C1 segment of cervical spinal cord (tissue), 14 donors: ENCODE measurements at places on chromosomes 7 and 10.

DNA sequence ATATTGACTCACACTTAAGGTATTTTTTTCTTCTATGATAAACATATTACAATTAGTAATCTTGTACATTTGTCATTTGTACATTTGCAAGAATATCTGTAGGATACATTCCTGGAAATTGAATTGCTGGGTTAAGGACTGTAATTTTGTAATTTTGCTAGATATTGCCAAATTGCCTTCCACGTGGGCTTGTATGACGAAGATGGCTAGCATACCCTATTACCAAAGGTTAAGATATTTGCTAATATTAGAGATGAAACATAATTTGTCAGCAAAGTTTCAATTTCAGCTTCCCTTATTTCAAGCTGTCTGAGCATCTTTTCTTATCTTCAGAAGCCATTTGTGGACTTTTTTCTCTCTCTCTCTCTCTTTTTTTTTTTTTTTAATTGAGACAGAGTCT is 1.0 kb upstream of the LYZL2 start:
- no peak for DNase-seq

- no peak for DNase-seq
Measured at GRCh38 chr7:94360926-94361325, 33.8 kb upstream of the COL1A2 start.

GRCh38 chr7:141512597-141512996 is 38.6 kb upstream of the AGK start:
- DNase-seq = no peak

GRCh38 chr7:77330169-77330882 is 85.8 kb downstream of the GSAP start:
- DNase-seq = no peak

DNA sequence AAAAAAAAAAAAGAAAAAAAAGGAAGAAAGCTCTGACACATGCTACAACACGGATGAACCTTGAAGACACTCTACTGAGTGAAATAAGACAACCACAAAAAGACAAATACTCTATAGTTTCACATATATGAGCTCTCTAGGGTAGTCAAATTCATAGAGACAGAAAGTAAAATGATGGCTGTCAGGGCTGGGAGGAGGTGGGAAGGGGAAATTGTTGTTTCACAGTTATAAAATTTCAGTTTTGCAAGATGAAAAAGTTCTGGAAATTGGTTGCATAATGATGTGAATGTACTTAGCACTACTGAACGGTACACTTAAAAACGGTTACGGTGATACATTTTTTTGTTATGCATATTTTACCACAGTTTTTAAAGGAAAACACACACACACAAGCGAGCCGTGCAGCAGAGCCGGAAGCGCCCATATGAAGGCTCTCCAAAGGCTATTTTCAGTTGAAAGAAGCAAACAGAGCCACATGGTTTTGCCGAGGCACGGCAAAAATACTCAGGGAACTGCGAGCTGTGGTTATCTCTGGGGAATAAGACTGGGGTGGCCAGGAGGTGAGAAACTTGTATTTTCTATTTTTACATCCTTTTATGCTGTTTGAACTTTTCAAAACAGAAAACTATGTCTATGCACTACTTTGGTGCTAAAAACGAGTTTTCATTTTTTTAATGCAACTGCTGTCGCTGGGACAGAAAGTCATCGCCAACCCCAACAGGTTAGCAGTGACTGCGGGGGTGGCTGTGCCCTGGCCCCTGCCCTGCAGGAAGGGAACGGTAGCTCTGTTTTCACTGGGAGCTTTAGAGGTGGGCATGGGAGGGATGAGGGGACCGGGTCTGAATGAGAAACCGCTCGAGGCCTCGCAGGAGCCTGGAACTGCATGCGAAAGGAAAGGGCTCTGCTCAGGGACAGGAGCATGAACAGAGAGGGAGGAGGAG is 132.9 kb downstream of the OAT start:
- no peak for DNase-seq

DNA sequence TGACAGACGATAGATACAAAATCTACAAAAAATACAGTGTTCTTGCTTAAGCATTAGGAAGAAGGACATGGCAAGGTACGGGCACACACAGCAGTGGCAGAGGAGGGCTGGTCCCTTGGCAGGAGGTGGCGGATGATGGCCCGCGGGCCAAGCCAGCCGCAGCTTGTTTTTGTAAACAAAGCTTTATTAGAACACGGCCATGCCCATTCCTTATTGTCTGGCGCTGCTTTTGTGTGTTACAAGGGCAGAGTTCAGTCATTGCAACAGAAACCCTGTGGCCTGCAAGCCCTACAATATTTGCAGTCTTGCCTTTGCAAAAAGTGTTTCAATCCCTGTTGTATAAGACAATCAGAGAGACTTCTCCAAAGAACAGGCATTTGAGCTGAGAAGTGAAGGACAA is 30.7 kb downstream of the FGFR2 start:
- no peak for DNase-seq

DNA sequence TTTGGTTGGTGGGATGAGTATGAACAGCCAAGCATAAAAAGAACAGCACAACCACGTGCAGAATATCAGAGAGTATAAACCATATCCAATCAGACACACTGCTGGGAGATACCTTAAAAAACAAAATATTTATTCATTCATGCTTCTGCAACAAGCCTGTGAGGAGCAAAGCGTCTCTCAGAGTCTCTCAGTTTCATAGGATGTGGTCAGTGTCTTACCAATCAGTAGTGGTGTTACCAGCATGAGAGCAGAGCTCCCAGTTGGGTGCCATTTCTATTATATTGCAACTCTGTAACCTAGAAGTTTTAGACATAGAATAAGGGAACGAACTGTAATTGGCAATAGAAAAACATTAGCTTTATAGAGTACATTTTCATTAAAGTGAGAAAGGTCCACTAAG is 445.9 kb upstream of the LRRN3 start:
- DNase-seq = no peak

DNA sequence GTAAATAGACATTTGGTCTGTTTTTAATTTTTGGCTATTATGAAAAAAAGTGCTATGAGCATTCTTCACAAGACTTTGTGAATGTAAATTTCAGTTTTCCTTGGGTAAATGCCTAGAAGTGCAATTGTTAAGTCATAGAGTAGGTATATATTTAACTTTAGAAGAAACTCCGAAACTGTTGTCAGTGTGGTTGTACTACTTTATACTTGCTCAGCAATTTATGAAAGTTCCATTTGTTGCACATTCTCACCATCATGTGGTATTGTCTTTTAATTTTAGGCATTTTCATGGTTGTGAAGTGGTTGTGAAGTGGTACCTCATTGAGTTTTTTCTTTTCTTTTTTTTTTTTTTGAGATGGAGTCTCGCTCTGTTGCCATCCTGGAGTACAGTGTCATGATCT is 60.0 kb downstream of the TYW1 start:
- DNase-seq = no peak

DNA sequence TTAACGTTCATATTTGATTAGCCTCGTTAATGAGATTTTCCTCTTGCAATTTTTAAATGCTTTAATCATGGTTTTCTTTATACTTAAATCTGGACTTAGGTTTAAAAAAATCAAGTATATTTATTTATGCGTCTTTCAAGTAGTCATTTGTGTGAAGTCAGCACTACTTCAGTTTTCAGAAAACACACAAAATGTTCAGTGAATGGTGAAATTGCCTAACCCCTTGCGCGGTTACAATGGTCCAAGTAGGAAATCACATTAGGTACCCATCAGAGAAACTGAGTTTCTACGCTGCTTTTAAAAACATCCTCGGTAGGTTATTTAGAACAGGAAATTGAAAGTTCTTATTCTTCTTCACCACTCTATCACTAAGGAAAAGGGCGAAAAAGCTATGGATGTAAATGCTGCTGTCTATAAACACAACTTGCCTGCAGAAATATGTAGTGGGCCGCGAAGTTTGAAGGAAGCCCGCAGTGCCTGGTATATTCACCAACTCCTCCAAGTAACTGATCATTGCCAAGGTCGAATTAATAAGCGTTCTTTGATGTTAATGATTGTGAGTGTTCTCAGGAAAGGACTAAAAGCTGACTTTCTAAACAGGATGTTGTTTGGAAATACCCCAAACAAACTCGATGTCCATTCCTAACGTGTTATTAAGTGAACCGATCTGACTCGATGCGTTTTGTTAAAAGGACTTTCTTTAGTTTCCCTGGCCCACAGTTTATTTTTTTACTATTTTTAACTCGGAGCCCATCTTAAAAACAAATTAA is 1.0 kb downstream of the SYPL1 start:
- no peak for DNase-seq

- no peak for DNase-seq
Measured at GRCh38 chr7:1538544-1539180, 8.2 kb downstream of the MAFK start.
